ENCODE measurements at places on chromosomes 16 and 17. TPM values are rescaled to one million over a fixed set of nuclear protein-coding genes. Genes with fewer than 3 reads are reported as not detected.

DNA sequence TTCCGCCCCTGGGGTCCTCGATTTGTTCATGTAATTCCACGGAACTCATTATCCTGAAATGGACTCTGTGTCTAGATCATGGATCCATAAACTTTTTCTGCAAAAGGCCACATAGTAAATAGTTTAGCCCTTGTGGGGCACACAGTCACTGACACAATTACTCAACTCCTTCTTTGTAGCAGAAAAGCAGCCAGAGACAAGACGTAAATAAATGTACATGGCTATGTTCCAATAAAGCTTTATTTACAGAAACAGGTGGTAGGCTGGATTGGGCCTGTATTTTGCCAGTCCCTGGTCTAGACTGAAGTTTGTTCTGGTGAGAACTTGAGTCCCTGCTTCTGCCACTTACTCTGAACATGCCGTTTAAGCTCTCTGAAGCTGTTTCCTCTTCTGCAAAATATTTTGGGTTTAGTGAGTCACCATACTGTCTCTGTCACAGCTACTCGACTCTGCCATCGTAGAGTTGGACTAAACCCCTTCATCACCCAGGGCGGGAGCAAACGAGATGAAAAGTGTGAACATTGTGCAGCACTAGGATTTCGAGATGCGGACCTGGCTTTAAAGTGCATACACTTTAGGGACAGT is 61.9 kb upstream of the FOXF1 start:
- DNase-seq: no peak

DNA sequence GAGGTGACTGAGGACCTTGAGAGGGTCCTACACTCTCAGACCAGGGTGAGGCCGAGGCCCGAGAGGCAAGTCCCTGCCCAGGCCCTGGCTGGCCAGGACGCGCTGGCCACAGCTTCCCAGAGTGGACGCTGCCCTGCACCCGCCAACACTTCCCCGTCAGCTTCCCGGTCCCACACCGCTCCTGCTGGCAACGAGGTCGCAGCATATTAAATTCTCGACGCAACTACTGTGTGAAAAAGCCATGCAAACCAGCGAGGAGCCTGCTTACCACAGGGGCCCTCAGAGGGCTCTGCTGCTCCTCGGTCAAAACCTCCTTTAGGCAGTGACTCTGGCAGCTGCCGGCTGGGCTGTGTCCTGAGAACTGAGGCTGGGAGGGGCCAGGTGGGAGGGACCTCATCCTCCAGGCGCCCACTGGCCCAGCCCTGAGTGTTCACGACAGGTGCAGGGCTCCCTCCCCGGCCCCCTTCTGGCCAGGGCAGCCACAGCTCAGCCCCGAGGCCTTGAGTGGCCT is 2.1 kb upstream of the TEX19 start:
- DNase-seq: no peak

DNA sequence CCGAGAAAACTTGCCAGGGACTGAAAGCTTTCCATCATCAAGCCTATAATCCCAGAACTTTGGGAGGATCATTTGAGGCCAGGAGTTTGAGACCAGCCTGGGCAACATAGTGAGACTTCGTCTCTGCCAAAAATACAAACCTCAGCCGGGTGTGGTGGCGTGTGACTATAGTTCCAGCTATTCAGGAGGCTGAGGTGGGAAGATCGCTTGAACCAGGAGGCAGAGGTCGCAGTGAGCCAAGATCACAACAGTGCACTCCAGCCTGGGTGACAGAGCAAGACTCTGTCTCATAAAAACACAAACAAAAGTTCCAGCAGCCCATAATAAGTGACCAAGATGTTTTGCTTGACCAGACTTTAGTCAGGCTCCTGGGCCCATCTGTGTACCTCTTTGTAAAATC is 1.9 kb downstream of the MEAK7 start:
- DNase-seq: no peak

- no peak for DNase-seq
Observed at GRCh38 chr16:81237282-81237681, 1.2 kb upstream of the BCO1 start.

- no peak for DNase-seq
Observed at GRCh38 chr17:79990051-79990592, 45.5 kb downstream of the TBC1D16 start.

GRCh38 chr16:28139530-28139929 is 72.2 kb downstream of the XPO6 start:
- no peak for DNase-seq

DNA sequence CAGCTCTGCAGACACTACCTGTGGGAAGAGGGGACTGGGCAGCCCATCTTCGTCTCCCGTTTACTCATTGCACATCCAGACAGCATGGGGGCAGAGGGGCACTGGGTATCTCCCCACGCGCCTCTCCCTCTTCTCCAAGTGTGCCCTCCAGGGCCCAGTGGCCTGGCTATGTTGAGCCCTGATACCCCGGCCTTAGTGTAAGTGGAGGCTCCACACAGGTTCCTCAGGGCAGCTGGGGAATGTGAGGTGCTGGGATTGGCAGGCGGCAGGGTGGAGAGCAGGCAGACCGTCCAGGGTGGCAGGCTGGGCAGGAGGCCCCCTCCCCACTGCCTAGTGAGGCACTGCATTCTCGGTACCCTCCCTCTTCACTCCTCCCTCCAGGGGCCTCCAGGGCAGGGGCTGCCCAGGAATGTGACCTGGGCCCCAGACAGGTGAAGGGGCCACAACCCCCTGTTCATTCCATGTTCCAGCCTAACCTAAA is 13.2 kb upstream of the NAGLU start:
- DNase-seq: no peak

GRCh38 chr17:2904135-2904534 is 107.9 kb downstream of the RAP1GAP2 start:
- no peak for DNase-seq

- no peak for DNase-seq
Observed at GRCh38 chr17:40596261-40596919, 31.1 kb upstream of the CCR7 start.

- DNase-seq: no peak
Observed at GRCh38 chr17:71942626-71943025, 178.2 kb upstream of the SOX9 start.

- DNase-seq: no peak
Observed at GRCh38 chr16:69706975-69707340, 19.4 kb downstream of the NQO1 start.

GRCh38 chr16:2853531-2854073 is 4.4 kb downstream of the PRSS22 start:
- DNase-seq: no peak

DNA sequence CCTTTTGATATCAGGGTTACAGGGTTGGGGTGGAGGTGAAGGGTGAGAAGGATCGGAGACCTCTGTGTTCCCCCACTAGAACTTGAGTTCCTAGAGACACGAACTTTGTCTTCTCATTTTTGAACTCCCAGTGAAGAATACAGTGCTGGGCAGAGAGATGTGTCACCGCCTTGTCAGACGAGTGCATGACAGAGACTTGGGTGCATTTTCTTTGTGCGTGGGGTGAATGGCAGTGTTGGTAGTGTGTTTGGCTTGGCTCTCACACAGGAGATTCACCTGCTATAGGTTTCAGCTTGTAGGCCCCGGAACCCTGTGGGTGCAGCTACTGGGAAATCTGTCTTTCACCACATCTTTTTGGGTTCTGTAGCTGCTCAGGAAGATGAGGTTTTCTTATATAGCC is 40.0 kb upstream of the CCR7 start:
- DNase-seq: no peak

DNA sequence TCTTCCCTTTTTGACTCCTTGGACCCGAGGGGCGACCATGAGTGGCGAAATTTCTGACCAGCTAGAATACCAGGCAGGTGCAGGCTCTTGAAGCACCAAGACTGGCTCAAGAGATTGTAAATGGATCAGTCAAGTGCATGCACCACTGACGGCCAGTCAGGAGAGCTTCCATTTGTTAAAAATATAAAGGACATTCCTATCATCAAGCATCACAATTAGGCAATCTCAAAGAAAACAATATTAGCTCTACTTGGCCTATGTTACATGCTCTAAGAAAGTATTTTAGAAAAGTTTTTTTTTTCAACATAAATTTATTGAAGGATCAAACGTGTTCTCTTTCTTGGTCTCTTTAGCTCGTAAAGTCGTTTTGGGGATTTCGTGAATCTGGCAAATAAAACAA is 1.5 kb upstream of the PRKCA start:
- DNase-seq: no peak

DNA sequence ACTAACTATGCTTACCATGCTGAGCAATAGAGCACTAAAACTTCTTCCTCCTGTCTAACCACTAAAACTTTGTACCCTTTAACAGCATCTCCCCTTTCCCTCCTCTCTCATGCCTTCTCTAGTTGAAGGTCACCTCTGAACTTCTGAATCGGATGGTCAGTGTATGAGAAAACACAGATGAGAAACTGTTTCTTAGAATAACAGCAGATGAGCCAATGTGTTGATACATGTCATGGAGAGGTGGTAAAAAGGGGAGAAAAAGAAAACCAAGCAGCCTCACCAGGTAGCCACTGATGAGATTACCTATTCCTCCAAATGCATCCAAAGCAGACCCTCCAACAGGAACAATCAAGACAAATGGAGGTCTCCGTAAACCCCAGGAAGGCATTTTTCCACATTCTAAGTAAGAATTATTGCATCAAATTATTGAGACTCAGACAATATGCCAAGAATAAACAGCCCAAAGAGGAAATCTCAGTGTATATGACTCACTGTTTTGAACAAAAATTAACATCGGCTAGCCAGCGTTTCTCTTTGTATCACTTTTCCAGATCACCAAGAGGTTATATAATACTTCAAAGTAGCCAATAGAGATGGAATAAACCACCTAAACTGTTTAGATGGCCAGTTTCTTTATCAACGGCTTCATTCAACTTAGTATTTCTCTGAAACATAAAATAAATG is 793.3 kb upstream of the SOX9 start:
- DNase-seq: no peak

DNA sequence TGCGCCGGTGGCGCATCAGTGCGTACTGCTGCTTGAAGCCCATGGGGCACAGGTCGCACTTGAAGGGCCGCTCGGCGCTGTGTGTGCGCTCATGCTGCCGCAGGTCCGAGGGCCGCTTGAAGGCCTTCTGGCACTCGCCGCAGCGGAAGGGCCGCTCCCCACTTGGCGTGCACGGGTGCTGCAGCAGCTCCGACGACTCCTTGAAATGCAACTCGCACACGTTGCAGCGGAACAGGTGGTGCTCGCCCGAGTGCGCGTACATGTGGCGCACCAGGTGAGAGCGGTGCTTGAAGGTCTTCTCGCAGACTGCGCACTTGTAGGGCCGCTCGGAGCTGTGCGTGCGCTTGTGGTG is 3.3 kb downstream of the ZNF319 start:
- no peak for DNase-seq

- DNase-seq: no peak
Observed at GRCh38 chr17:72457712-72458111, 336.9 kb downstream of the SOX9 start.

- no peak for DNase-seq
Observed at GRCh38 chr17:9200699-9201359, 179.5 kb downstream of the NTN1 start.

- DNase-seq: no peak
Observed at GRCh38 chr17:45143767-45144198, 4.5 kb upstream of the HEXIM1 start.

GRCh38 chr17:76726776-76727718 is at the start of gene METTL23:
Gene METTL23, plus strand, starts transcription at chr17:76726839. Its CDS starts 2,872 bp downstream, at chr17:76729711.
- peak; percentile 61 for DNase-seq

- DNase-seq: no peak
Observed at GRCh38 chr16:52529226-52529625, 17.7 kb downstream of the TOX3 start.

- DNase-seq: no peak
Observed at GRCh38 chr16:84478172-84478947, 26.1 kb downstream of the MEAK7 start.

DNA sequence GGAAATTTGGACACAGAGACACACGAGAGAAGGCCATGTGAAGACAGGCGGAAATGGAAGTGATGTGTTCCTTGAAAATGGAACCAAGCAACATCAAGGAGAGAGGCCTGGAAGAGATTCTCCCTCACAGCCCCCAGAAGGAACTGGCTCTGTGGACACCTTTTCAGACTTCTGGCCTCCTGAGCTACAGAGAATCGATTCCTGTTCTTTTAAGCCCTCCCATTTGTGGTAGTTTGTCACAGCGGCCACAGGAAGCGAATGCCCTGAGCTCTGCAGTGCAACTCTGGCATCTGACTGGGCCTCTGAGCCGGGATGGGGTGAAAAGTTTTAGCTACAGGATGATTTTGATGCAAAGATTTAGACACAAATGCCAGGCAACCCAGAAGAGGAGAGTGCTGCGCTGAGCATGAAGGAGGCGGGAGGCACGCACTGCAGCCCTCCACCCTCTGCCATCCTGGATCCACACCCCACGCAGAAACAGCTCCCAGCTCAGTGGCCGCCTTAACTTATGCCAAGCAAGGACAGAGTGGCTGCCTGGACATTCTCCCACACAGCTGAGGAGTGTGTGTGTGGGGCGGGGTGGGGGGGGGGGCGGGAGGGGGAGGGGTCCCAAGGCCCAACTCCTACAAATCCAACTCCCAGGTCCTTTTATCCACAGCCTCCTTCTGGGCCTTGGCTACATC is 2.2 kb downstream of the TIMP2 start:
- DNase-seq: no peak

DNA sequence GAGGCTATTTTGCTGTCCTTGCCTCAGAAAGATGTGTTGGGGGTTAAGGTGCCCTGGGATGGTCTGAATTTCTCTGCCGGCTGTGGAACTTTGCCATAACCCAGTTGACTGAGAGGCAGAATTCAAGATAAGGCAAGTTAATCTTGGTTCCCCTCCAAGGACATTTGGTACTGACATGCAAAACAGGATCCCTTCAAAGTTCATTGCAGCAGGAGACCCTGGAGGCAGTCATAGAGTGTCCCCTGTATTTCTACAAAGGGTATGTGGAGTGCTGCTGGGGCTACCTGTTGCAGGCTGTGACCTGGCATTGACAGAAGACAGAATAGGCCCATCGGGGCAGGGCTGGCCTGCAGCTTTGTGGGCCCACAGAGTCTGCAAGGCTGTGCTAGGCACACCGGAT is 135.6 kb upstream of the IRX3 start:
- DNase-seq: no peak

- DNase-seq: no peak
Observed at GRCh38 chr17:20960871-20961270, 81.9 kb downstream of the USP22 start.

GRCh38 chr17:11294826-11295225 is 53.8 kb downstream of the SHISA6 start:
- DNase-seq: no peak

Gene NT5M
- total RNA-seq: 8.4 TPM

Gene RCVRN
- 0.35 TPM for total RNA-seq

Gene PYDC1
- total RNA-seq: not detected

Gene NUP88
- 102 TPM for total RNA-seq

Gene ITGA2B
- total RNA-seq: 7.3 TPM

Gene EFNB3
- total RNA-seq: 25.3 TPM

Gene RPH3AL
- 2.1 TPM for total RNA-seq

Gene CHD9NB
- total RNA-seq: 0.61 TPM

Gene ACE
- total RNA-seq: 0.61 TPM

Gene TMEM220
- total RNA-seq: 5.0 TPM

Gene RAB40C
- total RNA-seq: 30.9 TPM

Gene HBZ
- total RNA-seq: not detected

Gene TLCD3B
- total RNA-seq: 15.3 TPM

Gene CRAMP1
- 38.3 TPM for total RNA-seq

Gene GUCY2D
- total RNA-seq: not detected

All from neural crest cell (in vitro differentiated cells).